ENCODE measurements at places on chromosomes 13 and 19.

DNA sequence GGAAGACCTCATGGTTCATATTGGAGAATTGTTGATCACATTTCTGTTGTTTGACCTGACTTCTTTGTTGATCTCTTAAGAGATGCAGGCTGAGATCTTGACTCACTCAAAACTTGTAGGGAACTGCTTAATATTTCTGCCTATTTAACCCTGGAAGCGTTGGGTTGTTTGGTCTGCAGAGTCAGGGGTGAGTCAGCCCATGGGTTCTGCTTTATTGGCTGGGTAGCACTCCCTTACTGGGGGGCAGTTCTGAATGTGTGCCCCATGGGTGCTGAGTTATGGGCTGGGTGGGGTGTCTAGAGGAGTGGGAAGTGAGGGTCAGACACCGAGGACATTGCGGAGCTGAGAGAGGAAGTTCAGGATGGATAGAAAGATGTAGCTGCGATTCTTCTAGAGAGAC is 87.9 kb downstream of the LRCH1 start:
- DNase-seq = peak; percentile 62

DNA sequence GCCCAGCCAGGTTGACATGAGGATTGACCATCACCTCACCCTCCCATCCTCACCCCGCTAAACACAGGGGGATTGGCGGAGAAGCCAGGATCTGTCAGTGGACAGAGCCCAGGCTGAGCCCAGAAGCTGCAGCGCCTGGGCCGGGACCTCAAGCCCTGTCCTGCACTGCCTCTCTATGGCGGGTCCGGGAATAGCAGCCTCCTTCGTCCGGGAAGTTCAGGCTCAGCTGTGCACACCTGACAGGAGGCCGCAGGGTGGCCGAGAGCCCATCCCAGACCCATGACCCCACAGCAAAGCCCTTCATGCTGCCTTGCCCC is 67.8 kb downstream of the SPACA7 start:
- DNase-seq = peak; percentile 49

DNA sequence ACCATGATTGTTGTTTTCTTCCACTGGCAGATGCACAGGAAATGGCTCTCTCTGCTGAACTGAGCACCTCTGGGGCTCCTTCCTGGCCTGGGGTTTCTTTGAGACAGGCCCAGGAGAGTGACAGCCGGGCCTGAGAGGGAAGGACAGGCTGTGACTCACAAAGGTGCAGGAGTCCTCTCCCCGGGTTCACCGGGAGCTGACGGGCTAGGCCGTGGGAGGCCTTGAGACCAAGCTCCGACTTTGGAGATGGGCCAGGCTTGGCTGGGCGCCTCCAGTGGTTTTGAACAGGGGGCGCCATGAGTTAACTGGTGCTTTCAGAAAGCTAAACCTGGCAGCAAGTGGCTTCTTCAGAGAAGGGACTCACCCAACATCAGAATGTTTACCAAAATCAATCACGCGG is 143.4 kb downstream of the URI1 start:
- DNase-seq = no peak

DNA sequence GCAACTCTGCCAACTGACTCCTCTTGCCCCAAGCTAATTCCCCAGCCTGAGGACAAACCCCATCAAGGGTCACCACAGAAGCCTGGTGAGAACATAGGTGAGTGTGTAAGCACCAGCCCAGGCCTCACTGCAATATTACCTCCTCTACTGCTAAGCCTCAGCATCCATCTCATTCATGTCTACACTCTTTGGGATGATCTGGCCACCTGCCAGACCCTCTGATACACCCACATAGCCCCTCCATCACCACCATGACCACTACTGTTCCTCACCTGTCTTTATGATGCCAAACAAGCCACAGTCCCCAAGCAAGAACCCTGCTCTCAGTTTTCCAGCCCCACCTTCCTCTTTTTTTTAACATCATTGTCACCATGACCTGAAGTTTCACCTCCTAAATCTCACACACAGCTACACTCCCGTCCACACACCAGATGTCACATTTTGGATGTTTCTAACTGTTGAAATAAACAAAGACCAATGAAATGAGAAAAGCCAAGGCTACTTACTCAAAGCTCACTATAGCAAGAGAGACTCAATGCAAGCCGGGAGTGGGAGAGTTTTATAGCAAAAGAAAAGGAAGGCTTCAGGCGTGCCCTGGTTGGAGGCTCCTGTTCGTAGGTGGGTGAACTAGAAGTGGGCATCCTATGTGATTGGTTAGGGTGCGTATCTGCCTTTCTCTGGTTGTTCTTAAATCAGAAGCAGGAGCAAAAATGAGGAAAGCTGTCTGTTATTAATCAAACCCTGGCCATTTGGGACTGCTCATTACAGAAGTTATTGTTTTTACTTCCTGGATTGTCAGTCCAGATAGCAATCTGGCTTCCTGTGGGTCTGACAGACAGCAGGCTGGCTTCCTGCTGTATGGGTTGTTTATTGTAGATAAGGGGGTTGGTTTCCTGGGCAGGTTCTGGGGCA is 2.0 kb downstream of the ZNF792 start:
- DNase-seq = peak; percentile 41

- DNase-seq = peak; percentile 84
Measured at GRCh38 chr19:6218491-6219146, 61.2 kb downstream of the MLLT1 start.

GRCh38 chr19:18436671-18437490 is 1.1 kb downstream of the ISYNA1 start:
- DNase-seq = peak; percentile 89

GRCh38 chr13:48456546-48456945 is 43.6 kb upstream of the LPAR6 start:
- no peak for DNase-seq

DNA sequence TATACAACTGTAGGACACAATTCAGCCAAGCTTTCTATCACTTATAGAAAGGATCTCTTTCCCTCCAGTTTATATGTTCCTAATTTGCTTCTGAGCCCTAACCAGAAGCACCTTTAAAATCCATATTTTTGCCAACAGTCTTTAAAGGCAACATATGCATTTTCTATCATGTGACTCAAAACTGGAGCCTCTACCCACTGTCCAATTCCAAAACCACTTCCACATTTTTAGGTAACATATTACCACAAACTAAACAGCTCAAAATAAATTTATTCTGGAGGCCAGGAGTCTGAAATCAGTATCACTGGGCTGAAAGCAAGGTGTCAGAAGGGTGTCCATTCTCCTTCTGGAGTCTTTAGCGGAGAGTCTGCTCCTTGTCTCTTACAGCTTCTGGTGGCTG is 15.9 kb upstream of the EFNB2 start:
- no peak for DNase-seq

GRCh38 chr13:81726037-81726726 is 1385.3 kb upstream of the SPRY2 start:
- no peak for DNase-seq

GRCh38 chr19:56476651-56477428 is at the start of gene ZNF667:
TSS of gene ZNF667 (minus strand) at chr19:56477345. CDS start at chr19:56462370, 14,975 bp downstream.
- peak; percentile 47 for DNase-seq

- DNase-seq = no peak
Measured at GRCh38 chr13:90742381-90742780, 605.1 kb upstream of the MIR17HG start.

GRCh38 chr13:42807866-42808265 is 26.5 kb downstream of the FAM216B start:
- DNase-seq = peak; percentile 60

DNA sequence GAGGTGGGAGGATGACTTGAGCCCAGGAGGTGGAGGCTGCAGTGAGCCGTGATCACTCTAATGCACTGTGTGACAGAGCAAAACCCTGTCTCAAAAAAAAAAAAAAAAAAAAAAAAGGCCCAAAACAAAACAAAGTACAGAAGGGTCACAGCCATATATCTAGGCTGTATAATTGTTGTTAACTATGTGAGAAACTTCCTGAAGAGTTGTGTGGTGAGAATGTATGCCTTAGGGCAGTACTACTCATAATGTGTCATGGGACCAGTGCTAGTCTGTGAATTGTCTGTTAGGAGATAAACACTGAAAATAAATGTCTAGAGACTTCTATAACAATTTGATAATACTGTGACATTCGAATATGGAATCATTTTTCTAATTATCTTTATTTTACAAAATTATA is 43.1 kb downstream of the PAN3 start:
- DNase-seq = peak; percentile 93

DNA sequence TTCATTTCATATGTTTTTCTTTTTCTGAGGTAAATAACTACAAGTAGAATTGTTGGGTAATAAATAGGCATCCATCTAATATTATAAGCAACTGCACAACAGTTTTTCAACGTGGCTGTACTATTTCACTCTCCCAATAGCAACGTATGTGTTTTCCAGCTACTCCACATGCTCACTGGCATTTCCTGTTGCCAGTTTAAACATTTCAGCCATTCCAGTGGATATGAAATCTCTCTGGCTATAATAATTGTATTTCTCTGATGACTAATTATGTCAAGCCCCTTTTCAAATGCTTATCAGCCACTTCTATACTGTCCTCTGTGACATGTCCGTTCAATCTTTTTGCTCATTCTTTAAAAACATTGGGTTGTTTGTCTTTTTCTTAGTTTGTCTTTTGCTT is 26.8 kb upstream of the ALOX5AP start:
- peak; percentile 72 for DNase-seq

DNA sequence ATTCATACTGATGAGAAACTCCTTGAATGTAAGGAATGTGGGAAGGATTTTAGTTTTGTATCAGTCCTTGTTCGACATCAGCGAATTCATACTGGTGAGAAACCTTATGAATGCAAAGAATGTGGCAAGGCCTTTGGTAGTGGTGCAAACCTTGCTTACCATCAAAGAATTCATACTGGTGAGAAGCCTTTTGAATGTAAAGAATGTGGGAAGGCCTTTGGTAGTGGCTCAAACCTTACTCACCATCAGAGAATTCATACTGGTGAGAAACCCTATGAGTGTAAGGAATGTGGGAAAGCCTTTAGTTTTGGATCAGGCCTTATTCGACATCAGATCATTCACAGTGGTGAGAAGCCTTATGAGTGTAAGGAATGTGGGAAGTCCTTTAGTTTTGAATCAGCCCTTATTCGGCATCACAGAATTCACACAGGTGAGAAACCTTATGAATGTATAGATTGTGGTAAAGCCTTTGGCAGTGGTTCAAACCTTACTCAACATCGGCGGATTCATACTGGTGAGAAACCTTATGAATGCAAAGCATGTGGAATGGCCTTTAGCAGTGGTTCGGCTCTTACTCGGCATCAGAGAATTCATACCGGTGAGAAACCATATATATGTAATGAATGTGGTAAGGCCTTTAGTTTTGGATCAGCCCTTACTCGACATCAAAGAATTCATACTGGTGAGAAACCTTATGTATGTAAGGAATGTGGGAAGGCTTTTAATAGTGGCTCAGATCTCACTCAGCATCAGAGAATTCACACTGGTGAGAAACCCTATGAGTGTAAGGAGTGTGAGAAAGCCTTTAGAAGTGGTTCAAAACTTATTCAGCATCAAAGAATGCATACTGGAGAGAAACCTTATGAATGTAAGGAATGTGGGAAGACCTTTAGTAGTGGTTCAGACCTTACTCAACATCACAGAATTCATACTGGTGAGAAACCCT is 26.6 kb downstream of the ZNF345 start:
- no peak for DNase-seq

DNA sequence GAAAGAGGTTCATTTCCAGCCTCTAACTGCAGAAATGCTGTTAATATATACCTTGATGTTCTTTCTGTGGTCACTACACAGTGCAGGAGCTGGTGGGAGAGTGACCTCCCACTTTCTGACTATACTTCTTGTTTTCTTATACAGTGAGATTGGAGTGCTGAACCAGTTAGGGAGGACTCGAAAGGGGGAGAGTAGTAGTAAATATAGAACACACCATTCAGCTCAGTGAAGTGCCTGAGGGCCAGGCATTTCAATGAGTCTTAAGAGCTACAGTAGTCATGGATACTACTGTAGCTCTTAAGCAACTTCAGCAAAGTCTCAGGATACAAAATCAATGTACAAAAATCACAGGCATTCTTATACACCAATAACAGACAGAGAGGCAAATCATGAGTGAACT is 372.9 kb downstream of the MTUS2 start:
- DNase-seq = no peak

DNA sequence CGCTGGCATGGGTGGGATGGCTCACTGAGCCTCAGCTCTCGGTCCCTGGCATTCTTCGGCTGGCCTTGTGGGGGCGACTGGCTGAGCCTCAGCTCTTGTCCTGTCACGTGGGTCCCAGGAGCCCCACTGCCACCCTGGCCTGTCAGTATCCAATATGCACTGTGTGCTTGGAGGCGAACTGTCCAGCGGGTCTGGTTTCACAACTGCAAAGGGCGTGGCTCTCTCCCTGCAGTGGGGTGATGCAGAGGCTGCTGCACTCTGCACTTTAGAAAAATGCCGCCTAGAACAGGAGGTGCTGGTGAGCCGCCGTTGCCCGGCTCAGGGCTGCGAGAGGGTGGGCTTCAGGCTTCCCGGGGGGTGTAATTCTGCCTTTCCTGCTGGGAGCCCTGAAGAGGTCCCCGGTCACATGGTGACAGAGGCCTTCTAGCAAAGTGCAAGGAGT is 17.0 kb upstream of the TMEM255B start:
- peak; percentile 69 for DNase-seq

DNA sequence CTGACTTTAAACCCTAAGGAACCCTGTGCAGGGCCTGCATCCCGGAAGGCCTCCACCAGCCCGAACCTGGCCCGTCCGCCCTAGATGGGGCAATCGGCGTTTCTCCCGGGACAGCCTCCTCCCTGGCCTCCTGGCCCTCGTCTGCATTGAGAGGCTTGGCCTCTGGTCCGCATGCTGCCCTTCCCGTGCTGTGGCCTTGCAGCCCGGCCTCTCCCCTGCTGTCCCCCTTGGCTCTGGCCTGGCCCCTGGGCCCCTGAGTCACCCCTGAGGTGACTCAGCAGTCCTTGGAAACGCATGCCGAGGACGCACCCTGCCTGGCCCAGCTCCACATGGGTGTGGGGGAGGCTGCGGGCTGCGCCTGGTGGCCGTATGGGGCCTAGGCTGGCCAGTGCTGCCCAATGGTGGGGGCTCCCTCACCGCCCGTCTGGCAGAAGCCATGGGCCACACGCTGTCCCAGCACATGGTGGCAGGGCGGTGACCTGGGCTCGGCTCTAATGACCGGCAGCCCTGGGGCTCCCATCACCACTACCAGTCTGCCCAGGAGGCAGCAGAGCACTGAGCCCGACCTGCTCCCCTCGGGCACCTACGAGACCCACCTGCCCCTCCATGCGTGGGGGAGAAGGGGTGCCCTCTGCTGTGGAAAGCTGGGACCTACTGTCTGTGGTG is 25.7 kb downstream of the SH3GL1 start:
- DNase-seq = peak; percentile 95

DNA sequence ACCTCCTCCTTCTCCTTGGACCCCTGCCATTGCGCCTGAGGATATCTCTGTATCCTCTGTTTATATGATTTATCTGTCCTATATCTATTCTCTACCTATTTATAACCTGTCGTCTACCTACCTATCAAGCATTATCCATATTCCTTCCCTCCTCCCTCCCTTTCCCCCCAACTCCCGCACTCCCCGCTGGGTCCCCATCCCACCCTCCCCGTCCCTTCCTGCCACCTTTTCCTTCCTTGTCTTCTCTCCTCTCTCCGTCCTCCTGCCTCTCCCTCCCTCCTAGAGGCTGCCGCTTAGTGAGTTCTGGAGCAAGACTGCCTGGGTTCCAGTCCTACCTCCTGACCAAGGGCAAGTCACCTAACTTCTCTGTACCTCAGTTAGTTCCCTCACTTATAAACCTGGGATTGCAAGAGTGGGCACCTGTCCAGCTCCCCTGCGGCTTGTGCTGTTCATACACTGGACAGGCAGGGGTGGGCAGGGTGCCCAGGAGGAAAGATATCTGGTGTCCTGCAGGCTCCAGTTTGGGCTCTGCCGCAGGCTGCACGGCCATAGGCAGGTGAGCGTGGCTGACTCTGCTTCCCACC is 16.1 kb downstream of the TTYH1 start:
- DNase-seq = peak; percentile 22

Data from EH (cell line).